ENCODE measurements at places on chromosomes 7 and 10. TPM values are rescaled to one million over a fixed set of nuclear protein-coding genes. Genes with fewer than 3 reads are reported as not detected.

Gene RASA4B
- total RNA-seq, result 18.1 TPM

DNA sequence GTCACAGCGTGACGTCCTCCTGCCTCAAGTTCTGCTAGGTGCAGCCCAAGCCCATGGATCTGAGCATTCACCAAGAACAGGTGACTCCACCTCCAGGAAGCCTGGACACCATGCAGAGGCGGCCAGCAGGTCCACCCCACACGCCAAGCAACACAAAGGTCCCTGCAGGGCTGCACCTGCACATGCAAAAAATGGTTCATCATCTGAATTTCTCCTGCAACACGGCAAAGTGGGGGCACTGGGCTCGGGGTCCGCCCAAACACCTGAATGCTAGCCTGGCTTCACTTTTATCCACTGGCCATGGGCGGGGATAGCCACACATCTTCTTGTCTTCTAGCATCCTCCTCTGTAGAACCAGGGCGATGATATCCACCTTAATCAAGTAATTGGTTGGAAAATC, 28.9 kb downstream of the CNPY1 start:
- no peak overlapping the region for H3K27ac ChIP-seq
- no peak overlapping the region for H3K4me3 ChIP-seq
- no peak for DNase-seq
- peaks cover 97% of the 10 kb centered on the region for H3K27me3 ChIP-seq
- H3K4me1 ChIP-seq, result no peaks in the 10 kb centered on the region

Gene WNT16
- not detected for total RNA-seq

DNA sequence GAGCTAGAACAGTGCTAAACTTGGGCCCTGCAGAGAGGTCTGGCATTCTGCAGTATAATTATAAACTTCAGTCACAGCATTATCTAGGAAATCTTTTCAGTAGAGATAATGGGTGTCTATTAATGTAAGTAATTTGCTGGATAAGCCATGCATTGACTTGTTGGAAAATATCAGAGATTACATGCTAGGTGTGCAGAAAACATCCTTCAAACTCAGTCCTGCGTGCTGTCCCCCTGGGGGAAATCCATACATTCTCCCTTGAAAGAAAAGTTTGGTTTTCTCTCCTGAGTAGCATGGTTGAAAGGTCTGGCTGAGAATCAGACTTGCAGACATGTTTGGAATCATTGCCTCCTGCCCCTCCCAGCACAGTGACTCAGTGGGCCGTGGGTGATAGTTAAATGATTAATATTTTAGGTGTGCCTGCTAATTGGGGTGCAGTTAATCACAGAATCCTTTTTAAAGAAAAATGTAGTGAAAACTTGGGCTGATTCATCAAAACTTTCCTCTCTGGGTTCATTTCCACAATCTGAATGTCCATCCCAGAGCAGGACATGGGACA, 13.9 kb upstream of the PRXL2A start:
- H3K4me3 ChIP-seq, result no peak overlapping the region
- H3K36me3 ChIP-seq, result no peaks in the 10 kb centered on the region
- DNase-seq, result no peak
- no peaks in the 10 kb centered on the region for H3K27me3 ChIP-seq
- H3K27ac ChIP-seq, result no peak overlapping the region

Measured in left lung (tissue), 14 donors.